Effector CD8-positive, alpha-beta T cell (primary cell): ENCODE measurements at places on chromosomes 12 and 14.

- no peak for DNase-seq
Measured at GRCh38 chr12:12331896-12332295, 18.1 kb downstream of the MANSC1 start.

- no peak for DNase-seq
Measured at GRCh38 chr12:81597928-81598604, 161.1 kb downstream of the PPFIA2 start.

GRCh38 chr14:54278087-54278486 lies 118.7 kb upstream of the CDKN3 start:
- no peak for DNase-seq

- DNase-seq, result no peak
Measured at GRCh38 chr14:20712904-20713303, 24.3 kb downstream of the ANG start.

GRCh38 chr14:49881350-49882001 lies 11.4 kb upstream of the ARF6 start:
- DNase-seq, result no peak

- DNase-seq, result no peak
Measured at GRCh38 chr12:106987846-106988245, 900 bp upstream of the MTERF2 start.

- no peak for DNase-seq
Measured at GRCh38 chr12:38930990-38931389, 25.6 kb upstream of the CPNE8 start.

DNA sequence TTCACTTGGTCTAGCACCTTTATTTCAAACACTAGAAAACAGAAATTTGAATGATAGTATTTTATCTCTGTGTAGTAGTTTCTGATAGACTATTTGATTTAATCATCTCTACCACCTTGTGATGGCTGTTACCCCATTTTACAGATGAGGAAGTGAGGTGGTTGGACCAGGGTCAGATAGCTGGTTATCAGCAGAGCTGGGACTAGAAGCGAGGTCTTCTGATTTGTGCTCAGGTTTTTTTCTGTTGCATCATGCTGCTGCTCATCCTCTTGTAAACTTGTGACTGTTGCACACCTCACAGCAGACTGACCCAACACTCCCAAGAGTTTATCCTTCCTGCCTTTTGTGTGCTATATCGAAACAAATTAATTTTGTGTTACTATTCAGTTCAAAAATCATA lies 10.1 kb upstream of the MANSC4 start:
- DNase-seq, result no peak

DNA sequence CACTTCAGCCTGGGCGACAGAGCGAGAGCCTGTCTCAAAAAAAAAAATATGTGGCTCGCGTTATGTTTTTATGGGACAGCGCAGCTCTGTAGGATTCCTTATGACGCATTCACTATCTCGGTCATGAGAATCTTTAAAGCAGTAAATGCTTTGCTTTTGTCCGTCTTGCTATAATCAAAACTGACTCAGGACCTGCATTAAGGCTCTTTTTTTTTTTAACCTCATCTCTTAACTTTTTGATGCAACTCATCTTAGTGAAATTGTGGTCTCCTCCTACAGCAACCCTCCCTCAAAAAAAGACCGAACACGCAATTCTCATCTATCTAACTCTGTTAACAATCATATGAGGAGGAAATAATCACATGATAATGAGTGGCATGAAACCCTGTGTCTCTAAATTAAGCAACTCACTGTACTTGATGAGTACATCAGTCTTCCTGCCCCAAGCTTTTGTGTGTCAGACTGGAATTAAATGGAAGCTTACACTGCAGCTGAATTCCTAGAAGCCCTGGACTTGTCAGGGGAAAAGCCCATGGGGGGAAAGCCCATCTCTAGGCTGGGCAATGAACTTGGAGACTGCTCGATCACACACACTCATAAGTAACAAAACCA lies 4.3 kb downstream of the P2RX4 start:
- no peak for DNase-seq

DNA sequence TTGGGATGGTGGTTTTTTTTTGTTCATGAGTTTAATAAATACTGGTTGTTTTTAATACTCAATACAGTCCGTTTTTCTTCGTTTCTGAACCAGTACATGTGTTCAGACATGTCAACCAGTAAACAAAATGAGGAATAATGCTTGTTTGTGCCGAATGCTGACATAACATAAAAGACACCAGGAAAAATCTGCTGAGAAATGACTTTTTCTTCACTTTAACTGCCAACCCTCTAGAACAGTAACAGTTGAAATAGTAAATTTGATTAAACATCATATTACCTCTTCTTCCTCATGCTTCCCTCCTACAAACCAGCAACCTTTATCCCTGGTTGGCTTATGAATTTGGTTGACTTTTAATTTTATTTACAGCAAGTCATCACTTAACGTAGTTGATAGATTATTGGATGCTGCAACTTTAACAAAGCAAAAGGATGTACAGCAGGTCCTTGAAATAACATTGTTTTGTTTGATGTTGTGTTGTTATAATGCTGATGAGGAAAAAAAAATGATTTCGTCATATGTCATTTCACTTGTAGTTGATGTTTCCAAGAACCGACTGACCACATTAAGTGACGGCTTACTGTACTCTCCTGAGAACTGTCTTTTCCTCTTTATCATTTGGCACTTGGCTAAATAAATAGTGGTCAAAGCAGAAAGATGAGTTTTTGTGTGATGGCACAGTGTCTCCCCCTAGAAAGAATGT lies 340.5 kb downstream of the TMTC2 start:
- DNase-seq, result no peak

DNA sequence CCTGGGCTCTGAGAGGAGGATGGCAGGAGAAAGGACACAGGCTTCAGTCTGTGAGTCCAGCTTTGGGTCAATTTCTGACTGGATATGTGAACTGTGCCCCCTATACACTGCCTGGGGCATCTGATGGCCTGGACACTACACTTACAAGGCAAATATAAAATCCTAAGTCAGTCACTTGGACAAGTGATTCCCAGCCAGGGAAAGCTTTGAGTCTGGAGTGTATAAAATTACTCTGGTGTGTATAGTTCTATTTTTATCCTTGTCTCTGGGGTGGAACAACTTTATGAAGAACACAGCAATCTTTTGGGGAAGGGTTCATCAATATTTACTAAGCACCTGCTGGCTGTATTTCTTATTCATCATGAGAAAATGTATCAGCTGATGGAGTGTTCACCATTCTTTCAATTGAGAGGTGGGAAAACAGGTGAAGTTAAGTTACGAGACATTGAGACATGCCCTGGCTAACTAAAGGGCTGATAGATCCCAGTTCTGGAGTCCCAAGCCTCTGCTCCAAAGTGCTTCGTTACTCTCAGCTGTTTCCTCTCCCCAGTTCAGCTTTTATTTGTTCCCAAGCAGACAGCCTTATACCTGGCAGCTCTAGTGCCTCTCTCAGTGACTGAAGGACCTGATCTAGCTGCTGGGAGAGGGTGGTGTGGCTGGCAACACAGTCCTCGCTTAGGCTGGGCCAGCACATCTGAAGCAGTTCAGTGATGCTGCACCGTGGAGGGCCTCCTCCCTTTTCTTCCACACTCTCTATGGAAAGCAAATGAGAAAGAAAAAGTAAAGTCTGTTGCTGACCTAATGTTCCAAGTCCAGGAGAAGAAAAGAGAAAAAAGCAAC lies 30.9 kb downstream of the ZFYVE26 start:
- no peak for DNase-seq

GRCh38 chr14:37013078-37013477 lies 159.3 kb downstream of the SLC25A21 start:
- DNase-seq, result no peak
